ENCODE measurements at places on chromosomes 2 and 18.
A peak's percentile ranks its signal among the peaks of the same experiment; 100 is the strongest.

DNA sequence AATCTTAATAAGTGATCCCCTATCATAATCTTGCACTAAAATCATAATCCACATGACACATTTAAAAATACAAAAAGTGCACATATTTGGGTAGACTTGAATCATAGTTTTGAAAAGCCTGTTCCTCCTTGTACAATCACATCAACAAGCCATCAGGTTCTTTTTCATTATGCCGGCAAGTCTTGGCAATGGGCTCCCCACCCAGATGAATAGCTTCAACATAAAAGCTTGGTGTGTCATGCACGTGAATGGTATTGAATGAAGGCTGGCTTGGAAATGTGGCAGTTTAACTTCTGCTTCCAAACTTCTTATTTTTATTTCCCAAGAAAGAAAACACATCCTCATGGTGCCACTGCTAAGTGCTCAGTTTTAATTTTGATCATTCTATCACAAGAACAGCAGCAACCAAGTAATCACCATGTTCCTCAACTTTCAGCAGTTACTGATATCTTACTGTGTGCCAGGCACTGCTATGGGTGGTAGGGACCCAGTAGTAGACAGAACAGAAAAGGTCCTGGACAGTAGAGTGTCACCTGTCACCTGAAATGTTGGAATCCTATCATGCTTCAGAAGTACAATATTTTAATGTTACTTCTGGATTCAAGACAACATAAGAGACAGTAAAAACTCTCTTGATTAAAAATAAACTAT, 89.9 kb downstream of the AP1S3 start:
- DNase-seq: no peak

- DNase-seq: peak; percentile 51
Measured at GRCh38 chr18:9742524-9743131, 34.5 kb downstream of the RAB31 start.

- no peak for DNase-seq
Measured at GRCh38 chr2:168601741-168602140, 145.7 kb downstream of the CERS6 start.

- no peak for DNase-seq
Measured at GRCh38 chr2:152094014-152094413, 4.8 kb downstream of the CACNB4 start.

- no peak for DNase-seq
Measured at GRCh38 chr2:9310798-9311197, 104.2 kb downstream of the ASAP2 start.

DNA sequence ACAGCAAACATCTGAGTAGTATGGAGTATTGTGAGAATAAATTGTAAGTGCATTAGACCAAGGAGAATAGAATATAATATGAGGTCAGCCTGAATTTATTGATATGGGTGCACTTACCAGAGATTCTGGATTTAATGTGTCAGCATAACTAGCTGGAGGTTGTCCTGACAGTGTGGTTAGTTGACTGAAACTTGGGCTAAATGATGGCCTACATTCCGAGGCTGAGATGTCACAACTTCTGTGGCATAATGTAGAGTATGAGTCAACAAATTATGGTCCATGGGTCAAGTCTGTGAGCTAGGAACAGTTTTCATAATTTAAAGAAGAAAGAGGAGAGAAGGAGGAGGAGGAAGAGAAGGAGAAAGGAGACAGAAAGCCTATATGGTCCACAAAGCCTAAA, 127.6 kb downstream of the QPCT start:
- no peak for DNase-seq

GRCh38 chr2:195425328-195425727, 231.7 kb upstream of the SLC39A10 start:
- DNase-seq: no peak

- DNase-seq: no peak
Measured at GRCh38 chr2:149716687-149717086, 129.1 kb upstream of the MMADHC start.

- no peak for DNase-seq
Measured at GRCh38 chr2:99552529-99552928, 62.7 kb upstream of the REV1 start.

DNA sequence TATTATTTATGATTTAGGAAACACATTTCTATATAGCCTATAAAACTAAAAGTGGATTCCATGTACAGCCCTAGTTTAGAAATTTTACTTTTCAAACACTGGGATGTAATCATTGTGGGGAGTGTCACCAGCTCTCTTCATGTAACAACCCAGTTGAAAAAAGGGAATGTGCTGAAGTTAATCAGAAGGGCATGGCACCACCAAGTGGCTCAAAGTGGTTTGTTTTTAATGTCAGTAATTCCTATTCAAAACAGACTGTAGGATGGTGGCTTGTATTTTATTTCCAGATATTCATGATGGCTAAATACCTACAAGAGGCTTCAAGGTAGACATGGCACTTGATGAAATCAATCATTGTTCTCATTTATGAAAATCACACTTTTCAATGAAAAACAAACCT, 58.1 kb upstream of the TMEM182 start:
- DNase-seq: no peak

GRCh38 chr2:168478206-168478605, 22.1 kb downstream of the CERS6 start:
- no peak for DNase-seq

DNA sequence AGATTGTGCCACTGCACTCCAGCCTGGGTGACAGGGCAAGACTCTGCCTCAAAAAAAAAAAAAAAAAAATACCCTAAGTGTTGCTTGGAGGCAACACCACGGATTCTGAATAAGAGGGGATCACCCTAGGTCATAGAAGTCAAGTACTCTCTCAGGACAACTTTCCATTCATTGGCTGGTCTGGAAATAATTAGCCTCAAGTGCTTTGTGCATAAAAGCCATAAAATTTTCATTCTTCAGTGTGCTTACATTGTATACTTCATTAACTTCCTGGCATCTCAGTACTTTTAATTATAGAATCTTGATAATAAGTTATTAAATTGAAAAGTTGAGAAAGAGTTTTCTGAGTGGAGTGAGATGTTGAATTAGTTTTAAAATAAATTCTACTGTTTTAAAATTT, 876.1 kb upstream of the FAM98A start:
- DNase-seq: no peak

All from right kidney (tissue), 9 donors.